Stimulated activated CD4-positive, alpha-beta T cell treated with anti-CD3 and anti-CD28 coated beads, Interleukin-4, amount 100 ng/mL, for 1 hour (primary cell): ENCODE measurements at places on chromosomes 16 and 17.
A peak's percentile ranks its signal among the peaks of the same experiment; 100 is the strongest.

DNA sequence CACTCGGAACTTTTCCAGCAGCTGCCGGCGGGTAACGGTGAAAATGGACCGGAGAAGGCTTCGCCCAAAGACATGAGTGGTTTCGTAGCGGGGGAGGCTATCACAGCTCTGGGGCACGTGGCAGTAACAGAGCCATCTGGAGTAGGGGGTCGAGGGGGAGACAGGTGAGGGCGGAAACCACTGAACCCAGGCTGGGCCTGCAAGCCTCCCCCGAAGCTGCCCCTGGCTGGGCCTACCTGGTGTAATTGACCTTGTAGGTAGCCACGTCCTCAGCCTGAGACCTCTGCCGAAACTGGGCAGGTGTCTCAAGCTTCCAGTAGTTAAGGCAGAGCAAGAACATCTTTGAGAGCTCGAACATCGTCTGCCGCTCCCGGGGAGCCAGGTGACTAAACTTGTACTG lies 1.9 kb downstream of the KAT2A start:
- DNase-seq, result no peak

DNA sequence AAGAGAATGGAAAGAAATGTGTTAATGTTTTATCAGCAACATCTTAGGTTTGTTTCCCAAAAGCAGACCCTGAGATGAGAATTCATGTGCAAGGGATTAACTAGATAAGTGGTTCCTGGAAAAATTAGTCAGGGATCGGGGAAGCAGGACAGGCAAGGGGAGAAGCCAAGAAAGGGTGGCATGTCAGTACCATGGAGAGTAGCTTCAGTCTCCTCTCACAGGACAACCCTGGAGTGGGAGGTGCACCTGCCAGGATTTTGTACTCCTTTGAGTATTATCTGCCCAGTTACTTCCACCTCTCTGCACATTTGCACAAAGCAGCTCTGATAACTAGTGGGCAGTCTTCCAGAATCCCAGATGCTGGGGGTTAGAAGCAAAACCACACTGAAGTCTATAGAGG lies 117.0 kb downstream of the RGS9 start:
- DNase-seq, result no peak

GRCh38 chr17:31579265-31579664 lies 187.8 kb downstream of the RAB11FIP4 start:
- no peak for DNase-seq

GRCh38 chr16:819336-820043 lies 19.0 kb upstream of the GNG13 start:
- peak; percentile 16 for DNase-seq

DNA sequence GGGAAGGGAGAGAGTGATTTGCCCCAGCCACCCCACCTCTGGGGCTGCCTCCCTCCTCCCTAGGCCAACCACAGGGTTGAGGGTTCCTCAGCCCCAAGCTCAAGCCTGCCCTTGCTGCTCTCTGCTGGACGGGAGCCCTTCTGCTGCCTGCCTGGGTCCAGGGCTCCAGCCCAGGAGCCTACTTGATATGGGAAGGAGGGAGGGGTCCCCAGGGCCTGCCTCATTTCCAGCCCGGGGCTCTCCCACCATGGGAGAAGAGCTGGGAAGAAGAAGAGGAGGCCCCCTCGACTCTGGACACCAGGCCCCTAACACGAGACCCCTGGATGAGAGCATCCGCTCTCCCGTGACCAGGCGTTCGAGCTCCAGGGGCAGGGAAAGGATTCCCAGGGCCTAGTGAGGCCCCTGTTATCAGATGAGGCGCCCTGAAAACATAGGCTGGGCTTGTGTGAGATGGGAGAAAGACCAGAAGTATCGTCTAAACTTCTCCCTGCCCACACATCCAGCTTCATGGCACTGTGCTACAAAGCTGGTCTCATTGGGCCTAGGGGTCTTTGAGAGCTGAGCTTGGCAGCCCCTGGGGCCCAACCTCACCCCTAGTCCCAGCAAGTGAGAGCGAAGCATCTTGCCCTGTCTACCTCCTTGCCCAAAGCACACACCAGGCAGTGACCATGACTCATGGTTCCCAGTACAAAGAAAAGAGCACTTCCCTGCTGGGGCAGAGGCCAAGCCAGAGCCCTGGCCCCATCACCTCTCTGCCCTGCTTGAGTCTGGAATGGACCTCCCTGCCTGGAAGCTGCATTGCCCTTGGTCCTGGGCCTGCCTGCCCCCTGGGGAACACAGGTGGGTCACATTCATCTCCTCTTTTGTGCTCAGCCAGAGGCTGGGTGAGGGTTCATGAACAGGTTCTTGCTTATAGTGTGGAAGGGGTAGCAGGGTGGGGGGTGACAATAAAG lies 987 bp downstream of the SLC16A5 start:
- DNase-seq, result no peak

GRCh38 chr17:34414339-34414738 lies 51.3 kb upstream of the CCL1 start:
- no peak for DNase-seq

- DNase-seq, result no peak
Measured at GRCh38 chr17:77907497-77908461, 50.7 kb upstream of the TNRC6C start.

DNA sequence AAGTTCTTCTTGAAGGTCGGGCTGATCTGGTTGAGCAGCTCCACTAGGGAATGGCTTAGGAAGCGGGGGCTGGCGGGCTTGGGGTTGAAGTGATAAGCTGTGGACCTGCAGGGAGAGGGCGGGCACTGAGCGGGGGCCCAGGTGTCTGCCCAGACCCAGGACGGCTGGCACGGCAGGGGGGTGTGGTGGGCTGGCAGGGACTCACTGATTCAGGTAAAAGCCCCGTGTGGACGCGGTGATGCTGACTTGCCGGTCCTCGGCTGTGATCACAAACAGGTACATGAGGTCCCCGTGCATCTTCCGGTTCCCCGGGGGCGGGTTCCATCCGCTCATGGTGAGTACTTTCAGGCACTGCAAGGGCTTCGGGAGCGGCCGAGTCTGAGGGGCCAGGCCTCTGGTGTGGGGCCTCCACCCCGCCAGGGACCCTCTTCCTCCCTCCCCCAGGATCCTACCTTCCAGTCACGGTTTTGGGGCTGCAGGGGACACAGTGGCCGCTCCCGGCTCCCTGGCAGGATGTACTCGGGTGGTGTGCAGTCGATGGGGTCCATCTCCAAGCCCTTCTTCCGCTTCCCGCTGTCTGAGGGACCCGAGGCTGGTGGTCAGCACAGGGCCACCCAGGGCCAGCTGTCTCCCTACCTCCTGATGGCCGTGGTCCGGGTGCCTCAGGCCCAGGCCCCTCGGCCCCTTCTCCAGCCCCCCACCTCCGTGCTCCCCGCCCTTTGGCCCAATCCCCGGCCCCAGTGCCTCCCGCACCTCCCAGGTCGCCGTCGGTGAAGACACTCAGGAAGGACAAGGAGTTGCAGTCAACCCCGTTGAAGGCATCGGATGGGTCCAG lies 10.2 kb downstream of the CLUH start:
- DNase-seq, result no peak

DNA sequence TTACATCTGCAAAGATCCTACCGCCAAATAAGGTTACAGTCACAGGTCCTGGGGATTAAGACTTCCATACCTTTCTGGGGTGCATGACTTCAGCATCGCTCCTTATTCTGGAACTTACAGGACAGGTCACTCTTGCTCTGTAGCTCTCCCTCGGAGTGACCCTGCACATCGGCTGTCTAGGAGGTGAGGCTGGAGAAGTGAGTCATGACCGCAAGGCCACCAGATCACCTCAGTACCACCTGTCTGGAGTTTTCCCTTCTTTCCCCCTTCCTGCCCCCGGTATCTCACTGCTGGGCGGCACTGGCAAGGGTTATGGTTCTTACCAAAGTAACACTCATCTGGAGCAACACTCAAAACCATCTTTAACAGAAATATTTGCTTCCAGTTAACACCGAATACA lies 374.8 kb downstream of the SLC39A11 start:
- no peak for DNase-seq

- DNase-seq, result no peak
Measured at GRCh38 chr17:18951941-18952842, at the start of gene SLC5A10. Gene SLC5A10 (plus strand): TSS chr17:18952165. CDS start chr17:18952206, 41 bp downstream.

- DNase-seq, result no peak
Measured at GRCh38 chr16:11886881-11887280, 28.9 kb downstream of the GSPT1 start.

DNA sequence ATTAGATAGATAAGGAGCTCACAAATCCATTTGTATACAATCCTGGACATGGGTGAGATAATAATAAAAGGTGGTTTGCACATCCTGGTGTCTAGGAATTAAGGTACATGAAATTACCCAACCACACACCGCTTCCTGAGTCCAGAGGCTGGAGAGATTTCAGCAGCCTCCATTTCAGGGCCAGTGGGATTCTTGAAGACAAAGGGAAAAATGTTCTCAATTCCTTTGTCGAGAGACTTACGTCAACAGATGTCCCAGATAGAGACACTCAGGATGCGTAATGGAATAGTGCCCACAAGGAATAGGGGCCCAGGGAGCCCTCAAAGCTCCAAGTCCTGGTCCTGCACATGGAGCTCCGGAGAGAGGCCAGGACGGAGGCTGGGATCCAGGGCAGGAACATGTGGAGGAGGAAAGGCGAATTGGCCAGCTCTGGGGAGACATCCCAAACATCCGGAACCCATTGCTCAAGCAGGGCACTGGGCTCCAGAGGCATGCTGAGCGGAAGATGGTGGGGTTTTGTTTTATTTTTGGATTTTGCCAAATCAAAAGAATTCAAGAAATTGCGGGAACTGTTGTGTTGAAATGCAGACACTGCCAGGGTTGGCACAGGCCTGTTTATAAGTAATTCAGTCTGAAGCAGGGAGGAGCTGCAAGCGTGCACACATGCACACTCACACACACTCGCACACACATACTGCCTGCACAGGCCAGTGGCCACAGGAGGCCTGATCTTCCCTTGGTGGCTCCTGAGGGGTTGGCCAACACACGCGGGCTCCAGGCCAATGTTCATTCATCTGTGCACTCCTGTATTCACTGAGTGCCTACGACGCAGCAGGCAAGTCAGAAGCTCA lies 97.2 kb downstream of the NOG start:
- DNase-seq, result no peak

DNA sequence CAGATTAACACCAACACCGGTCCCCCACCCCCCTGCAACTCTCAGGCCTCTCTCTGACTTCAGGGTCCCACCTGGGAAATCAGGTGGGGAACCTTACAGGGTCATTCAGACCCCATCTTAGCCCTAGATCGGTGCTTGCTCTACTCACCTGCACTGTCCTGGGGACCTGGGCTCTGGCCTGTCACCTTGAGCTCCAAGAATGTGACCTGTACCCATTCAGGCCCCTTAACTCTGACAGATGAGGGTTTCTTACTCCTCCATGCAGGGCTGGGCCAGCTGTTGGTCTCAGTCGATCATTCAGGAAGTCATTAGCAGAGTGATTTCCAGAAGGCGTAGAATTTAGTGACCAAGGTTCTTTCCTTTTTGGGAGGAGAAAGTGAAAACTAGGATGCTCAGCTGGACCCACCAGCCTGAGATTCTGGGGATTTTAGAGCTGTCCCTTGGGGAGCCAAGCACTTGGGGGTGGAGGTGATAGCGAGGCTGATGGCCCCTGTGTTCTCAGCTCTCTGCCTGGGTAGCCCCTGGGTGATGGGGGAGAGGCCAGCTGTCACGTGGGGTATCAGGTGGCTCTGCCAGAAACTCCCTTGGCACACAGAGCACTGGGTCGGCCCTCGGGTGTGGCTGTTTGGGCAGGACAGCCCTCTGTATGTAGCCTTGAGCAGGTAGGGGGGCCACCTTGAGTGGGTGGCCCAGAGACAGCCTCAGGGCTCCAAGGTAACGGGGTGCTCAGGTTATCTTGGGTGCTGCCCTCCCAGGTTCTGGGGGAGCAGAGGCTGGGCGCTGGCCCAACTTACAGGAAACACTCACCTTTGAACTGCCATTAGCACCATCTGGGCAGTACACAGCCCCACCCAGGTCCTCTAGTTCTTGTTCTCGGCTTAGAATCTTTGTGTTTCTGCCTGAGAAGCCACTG lies 724 bp downstream of the MVP start:
- DNase-seq, result peak; percentile 50

GRCh38 chr16:11737713-11738112 lies 4.9 kb downstream of the TXNDC11 start:
- DNase-seq, result no peak

- DNase-seq, result no peak
Measured at GRCh38 chr17:34024806-34025551, 230.1 kb upstream of the CCL2 start.

- DNase-seq, result peak; percentile 39
Measured at GRCh38 chr17:68759343-68760140, 158.4 kb upstream of the FAM20A start.

DNA sequence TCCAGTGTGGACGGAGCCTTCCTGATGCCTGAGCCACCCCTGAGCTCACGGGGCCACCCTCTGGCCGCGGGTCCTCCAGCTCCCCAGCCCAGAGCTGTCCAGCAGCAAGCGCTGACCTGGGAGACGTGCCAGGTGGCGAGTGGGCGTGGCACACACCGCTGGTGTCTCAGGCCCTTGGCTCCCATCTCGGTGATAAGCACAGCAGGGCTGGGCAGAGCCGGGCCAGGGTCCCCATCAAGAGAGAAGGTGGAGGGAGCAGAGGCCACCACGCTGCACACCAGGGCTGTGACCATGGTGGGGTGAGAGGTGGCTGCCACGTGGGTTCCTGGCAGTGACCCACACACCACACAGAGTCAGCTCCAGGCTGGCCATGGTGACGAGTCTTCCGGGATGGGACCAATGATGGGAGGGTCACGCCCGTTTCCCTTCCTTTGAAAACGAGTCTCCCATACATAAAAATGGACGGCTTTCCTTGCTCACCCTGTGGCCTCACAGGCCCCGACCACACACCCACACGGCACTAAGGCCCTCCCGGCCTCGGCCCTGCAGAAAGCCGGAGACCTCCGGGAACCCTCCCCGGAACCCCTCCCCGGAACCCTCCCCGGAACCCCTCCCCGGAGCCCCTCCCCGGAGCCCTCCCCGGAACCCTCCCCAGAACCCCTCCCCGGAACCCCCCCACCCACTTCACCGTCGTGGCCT lies 16.8 kb downstream of the UTS2R start:
- DNase-seq, result no peak
